Purkinje cell (primary cell): ENCODE measurements at places on chromosomes 11 and 22. TPM values are rescaled to one million over a fixed set of nuclear protein-coding genes. Genes with fewer than 3 reads are reported as not detected.

Gene TBX1
- not detected in 2 replicates for polyA plus RNA-seq

Gene HPS4
- polyA plus RNA-seq, result 15.5 and 17.2 TPM in 2 replicates

Gene TCN1
- not detected in 2 replicates for polyA plus RNA-seq

Gene MRGPRX3
- not detected in 2 replicates for polyA plus RNA-seq

Gene KDM4D
- polyA plus RNA-seq, result 1.1 and 3.4 TPM in 2 replicates
